ENCODE measurements at places on chromosomes 4 and X. TPM values are rescaled to one million over a fixed set of nuclear protein-coding genes. Genes with fewer than 3 reads are reported as not detected.

Gene ANXA10
- total RNA-seq: 62.9 TPM

Gene AMBN
- total RNA-seq: not detected

Gene ELOVL6
- 19.4 TPM for total RNA-seq

Gene CT47A1
- not detected for total RNA-seq
